Fibroblast of skin of abdomen (primary cell): ENCODE measurements at places on chromosomes 7 and 10.
A peak's percentile ranks its signal among the peaks of the same experiment; 100 is the strongest.

DNA sequence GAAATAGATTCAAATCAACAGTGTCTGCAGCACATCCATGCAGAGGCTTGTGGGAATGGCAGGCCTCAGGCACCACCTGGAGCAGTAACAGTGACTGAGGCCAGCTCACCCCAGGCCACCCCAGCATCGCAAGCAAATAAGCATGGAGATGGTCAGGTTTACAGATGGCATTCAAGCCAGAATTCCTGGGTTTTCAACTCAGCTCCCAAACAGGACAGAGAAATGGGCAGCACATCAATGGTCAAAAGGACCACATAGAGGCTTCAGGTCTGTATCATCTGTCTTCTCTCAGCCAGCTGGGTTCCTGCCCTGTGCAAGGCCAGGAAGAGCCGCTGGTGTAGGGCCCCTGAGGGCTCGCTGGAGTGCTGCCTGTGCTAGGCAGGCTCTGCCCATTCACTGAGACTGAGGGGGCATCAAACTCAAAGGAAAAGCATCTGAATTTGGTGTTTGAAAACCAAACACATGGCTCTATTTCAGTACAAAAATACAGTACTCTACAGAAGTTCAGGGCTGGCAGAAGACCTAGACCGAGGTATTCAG, 112.5 kb downstream of the KMT2E start:
- no peak for DNase-seq

DNA sequence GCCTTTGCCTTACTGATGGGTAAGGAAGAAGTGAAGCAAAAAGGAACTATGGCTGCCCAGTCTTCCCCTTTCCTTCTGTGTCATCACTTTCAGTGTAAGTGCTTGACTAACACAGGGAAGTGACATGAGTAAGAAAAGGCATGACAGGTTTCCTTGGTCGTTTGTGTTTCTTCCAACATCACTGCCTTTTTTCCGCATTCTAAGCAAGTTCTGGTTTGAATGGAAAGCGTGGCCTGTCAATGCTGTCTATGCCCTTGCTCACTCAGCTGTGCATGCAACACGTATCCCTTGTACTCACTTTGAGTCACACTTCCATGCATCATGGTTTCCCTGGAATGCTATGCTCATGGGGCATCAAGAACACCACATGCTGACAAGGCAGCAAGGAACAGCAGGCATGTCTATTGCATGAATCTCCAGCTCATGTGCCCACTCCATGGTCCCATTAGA, 111.8 kb downstream of the OAT start:
- DNase-seq, result no peak

GRCh38 chr7:38335128-38335491, 61.7 kb upstream of the TARP start:
- DNase-seq, result no peak

- no peak for DNase-seq
Measured at GRCh38 chr10:121891103-121891502, 36.7 kb downstream of the ATE1 start.

DNA sequence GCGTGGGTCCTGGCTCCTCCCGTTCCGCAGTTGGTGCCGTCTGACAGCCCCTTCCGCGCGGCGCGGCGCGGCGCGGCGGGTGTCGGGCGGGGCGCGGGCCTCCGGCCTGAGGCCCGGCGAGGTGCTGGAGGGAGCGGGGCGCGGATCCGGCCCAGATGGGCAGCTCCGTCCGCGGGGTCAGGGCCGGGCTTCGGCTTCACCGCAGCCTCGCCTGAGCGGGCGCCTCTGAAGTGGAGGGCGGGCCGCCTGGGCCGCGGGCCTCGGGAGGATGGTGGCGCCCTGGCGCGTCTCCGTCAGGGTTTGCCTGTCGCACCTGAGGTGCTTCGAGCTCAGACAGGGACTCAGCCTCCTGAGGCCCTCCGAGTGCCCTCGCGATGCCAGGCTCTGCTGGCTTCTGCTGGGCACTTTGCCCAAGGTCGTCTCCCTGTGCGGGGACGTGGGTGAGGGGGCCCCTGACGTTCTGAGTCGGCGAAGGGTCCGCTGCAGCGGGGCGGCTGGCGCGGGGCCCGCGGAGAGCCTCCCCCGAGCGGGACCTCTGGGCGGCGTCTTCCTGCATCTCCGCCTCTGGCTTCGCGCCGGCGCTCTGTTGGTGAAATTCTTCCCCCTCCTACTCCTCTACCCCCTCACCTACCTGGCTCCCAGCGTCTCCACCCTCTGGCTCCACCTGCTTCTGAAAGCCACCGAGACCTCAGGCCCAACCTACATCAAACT, 473 bp downstream of the ADCK2 start:
- no peak for DNase-seq

DNA sequence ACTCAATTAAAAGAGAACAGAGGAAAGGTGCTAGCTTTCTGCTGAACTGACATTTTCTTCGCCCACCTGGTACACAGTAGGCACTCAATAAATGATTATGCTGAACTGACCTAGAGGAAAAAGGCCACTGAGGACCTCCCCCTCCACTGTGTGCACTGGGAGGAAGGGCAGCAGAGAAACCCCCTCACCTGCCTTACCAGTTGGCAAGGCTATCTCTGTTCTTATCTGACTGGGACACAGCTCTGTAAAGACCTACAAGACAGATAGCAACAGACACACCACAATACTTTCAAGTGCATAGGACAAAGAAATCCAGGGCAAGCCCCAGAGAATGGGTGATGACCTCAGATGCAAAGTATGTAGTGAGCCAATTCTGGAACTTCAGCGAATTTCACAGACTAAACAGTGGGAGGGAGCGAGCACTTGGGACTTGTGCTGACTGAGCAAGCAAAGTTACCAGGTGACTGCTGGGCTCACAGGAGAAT, 30.4 kb downstream of the PDLIM1 start:
- peak; percentile 91 for DNase-seq

DNA sequence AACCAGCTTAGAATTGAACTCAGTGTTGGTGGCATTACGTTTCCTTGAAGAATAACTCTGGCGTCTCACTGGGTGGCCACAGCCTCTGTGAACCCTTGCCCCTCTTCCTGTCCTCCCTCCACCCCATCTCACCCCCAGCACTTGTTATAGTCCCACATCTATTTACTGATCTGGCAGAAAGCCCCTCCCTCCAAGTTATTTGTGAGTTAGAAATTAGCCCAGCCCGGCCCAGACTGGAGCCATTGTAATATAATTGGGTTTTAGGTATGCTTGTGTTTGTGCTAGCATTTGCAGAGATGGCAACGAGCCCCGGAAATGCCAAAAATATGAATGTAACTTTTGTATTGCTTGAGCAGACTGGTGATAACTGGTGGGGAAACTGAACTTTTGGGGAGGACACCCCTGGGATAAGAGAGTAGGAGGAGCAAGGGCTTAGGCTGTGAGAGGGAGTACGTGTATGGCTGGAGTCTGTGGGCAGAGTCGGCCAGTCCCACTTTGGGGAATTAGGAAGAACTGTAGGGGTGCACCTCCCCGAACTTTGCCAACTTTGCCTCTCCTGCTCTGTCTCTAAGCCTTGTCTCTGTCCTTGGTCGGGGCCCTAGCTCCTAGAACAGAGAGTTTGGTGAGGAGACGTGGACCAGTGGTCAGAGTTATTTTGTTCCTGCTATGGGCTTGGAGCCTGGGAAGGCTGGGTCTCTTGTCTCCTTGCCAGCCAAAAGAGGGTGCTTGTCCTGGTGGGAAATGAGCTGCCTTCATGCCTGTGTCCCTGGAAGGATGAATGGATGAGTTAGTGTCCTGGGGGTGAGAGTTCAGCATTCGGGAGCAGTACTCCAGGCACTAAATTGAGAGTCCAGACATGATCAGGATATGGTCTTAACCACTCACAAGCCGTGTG, 19.3 kb upstream of the TRIM8 start:
- no peak for DNase-seq

DNA sequence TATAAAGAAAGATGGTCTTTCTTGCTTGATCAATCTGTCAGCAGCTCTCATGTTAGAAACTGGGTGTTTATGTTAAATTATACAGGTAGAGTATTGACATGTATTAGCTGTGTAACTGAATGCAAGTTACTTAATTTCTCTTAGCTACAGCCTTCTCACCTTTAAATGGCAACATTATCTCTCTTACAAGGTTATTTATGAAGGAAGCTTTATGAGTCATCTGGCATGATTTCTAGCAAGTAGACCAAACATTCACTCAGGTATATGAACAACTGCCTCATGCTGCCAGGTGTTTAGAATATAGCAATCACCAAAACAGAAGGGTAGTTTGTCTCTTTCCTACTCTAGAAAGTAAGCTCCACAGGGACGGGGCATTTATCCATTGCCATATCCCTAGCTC, 8.5 kb downstream of the ARL4A start:
- no peak for DNase-seq

GRCh38 chr7:143287339-143287934, 714 bp upstream of the CASP2 start:
- DNase-seq, result no peak

- DNase-seq, result no peak
Measured at GRCh38 chr7:39898867-39899266, 51.2 kb upstream of the CDK13 start.

- no peak for DNase-seq
Measured at GRCh38 chr10:21976280-21976679, 27.2 kb downstream of the DNAJC1 start.

GRCh38 chr10:86756511-86757112, at the start of gene BMPR1A:
Gene BMPR1A, plus strand, starts transcription at chr10:86756619. Its CDS starts 119,400 bp downstream, at chr10:86876019.
- peak; percentile 94 for DNase-seq

DNA sequence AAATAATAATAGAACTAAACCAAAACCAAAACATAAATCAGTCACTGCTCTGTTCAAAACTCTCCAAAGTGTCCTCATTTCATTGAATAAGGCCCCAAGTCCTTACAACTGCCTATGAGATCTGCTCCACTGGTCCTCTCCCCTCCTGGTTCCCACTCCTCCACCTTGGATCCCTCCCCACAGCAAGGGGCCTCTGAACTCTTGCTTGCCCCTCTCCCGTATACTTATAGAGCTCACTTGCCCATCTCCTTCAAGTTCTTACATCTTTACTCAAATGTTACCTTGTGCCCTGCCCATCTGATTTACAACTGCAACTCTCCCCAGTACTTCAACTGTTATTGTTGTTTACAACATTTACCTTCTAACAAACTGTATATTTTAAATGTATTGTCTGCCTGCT, 819 bp downstream of the POLD2 start:
- no peak for DNase-seq

GRCh38 chr7:1597066-1597760, 27.4 kb upstream of the PSMG3 start:
- no peak for DNase-seq

- no peak for DNase-seq
Measured at GRCh38 chr7:98329100-98329790, 47.8 kb downstream of the BRI3 start.

- no peak for DNase-seq
Measured at GRCh38 chr7:985915-986741, 3.1 kb downstream of the CYP2W1 start.

GRCh38 chr10:110746254-110746826, 102.2 kb downstream of the RBM20 start:
- peak; percentile 69 for DNase-seq

- DNase-seq, result no peak
Measured at GRCh38 chr7:99265848-99266480, 6.7 kb upstream of the MYH16 start.

DNA sequence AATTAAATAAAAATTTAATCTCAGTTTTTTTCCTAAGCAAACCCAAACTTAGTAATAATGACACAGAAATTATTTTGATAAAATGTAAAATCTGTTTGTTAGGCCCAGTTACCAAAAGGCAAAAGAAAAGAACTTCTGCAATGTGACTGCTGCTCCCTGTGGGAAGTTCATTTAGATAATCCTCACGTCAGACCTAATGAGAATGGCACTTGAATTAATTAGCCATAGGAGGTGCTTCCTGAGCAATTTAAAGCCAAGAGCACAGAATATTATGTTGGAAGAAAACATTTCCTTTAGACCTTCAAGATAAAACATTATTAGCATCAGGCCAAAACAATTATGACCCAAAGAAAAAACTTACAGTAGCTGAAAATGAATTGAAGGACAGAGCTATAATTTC, 19.4 kb downstream of the SPAM1 start:
- no peak for DNase-seq
